ENCODE measurements at places on chromosomes 13 and 19.

DNA sequence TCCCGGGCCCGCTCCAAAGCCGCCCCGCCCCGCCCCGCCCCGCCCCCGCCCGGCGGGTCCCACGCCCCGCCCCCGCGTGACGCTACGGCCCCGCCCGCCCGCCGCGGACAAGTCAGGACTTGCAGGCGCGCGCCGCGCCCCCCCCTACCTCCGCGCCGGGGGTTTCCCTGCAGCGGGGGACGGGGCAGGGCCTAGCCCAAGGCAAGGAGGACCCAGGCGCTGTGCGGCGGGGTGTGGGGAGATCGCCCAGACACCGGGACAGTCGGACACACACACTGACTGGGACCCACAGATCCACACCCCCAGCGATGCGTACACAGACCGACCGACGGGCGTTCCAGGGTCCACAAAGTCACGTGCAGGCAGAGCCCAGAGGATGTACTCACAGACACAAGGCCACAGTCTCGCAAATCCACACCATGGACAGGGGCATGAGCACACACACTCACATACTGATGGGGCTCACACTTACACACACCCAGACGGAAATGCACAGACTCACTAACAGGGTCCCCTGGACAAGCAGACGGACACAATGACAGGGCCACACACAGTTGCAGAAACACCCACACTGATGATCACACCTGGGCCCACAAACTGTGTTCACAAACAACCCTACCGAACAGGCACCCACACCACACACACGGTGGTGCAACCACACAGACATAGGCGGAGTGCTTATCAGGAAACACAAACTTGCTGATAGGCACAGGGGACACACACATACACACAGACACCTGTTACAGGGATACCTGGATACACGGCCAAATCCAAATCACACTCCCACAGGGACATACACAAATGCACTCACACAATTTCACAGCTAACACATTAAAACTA is 436 bp upstream of the BBC3 start:
- peak; percentile 58 for DNase-seq

DNA sequence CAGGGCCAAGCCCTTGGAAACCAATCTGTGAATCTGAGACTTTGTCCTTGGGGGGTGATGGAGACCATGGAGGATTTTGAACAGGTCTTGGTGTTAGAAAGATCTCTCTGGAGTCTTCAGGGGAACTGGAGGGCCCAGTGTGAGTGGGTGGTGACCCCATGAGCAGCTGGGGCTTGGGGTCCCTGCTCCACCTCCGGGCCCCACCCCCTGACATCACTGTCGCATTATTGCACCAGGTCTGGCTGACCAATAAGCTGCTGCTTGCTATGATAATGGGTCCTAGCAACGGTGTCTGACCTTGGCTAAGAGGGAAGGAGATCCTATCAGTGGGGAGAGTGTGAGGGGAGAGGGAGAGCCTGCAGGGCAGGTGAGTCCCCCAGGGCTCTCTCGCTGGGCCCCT is at the start of gene IRGC:
IRGC (plus strand) TSS at position 301 of the 400 bp plus-strand sequence. CDS start 2,483 bp downstream, outside the sequence.
- no peak for DNase-seq

- no peak for DNase-seq
These were observed 117.6 kb upstream of the SOX21 start for GRCh38 chr13:94829837-94830365.

DNA sequence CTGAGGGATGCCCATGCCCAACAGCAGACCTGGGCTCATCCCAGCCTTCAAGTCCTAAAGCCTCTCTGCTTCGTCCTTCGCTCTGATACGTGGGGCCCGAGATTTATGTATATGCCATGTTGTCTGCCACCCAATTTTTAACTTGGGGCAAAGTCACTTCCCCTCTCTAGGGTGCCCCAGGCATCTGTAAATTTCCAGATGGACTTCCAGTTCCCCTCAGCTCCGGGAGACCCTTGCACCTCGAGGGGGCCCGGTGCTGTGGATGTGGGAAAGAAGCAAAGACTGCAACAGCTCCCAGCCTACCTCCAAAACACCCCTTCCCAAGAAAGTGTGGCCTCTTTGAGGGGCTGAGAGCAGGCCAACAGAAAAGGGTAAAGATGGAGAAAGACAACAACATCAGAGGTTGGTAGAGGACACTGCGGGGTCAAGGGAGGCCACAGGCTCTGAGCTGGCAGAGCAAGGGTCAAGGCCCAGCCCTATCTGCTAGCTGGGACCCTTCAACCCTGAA is 97.4 kb downstream of the STK24 start:
- DNase-seq = no peak
